ENCODE measurements at places on chromosomes 2 and 18.

- DNase-seq: no peak
Observed at GRCh38 chr2:145304501-145304900, 784.6 kb upstream of the ZEB2 start.

- DNase-seq: no peak
Observed at GRCh38 chr2:123609077-123609476, 416.0 kb upstream of the CNTNAP5 start.

DNA sequence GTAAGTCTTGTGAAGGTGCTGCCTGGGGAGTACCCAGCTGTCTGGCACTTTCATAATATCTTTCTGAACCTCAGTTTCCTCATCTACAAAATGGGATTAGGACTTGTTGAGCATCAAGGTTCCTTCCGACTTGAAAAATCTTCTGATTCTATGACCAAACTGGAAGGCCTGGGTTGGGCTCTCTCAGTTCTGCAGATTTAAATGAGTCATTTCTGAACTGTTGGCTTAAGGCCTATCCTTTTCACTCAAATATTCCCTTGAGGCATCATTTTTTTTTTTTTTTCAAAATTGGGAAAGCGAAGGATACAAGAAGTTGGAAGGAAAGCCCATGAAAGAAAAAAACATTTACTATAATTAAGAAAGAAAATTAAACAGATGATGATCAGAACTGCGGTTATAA, 40.8 kb upstream of the CYP1B1 start:
- no peak for DNase-seq

- DNase-seq: no peak
Observed at GRCh38 chr2:26174691-26175465, 2.0 kb downstream of the GAREM2 start.

- no peak for DNase-seq
Observed at GRCh38 chr2:62362561-62362960, 143.4 kb downstream of the TMEM17 start.

DNA sequence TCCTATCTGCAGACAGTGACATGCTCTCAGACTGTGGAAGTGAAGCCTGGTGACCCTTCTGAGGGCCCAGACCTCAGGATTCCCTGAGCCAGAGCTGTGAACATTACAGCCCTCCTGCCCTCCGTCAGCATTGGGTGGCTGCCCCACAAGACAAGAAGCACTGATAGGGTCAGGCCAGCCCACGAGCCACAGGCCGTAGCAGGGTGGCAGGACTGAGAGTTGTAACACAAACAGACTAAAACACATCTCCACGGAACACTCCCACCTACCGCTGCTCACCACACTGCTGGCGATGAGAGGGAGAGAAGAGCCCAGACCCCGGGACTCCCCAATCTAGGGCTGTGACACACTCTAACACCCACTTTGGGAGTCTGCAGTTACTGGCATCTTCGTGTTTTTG, 264.8 kb upstream of the FSIP2 start:
- no peak for DNase-seq

GRCh38 chr2:11767779-11768178, 21.3 kb downstream of the LPIN1 start:
- DNase-seq: no peak

GRCh38 chr2:156955701-156956100, 301.8 kb upstream of the GALNT5 start:
- DNase-seq: no peak

DNA sequence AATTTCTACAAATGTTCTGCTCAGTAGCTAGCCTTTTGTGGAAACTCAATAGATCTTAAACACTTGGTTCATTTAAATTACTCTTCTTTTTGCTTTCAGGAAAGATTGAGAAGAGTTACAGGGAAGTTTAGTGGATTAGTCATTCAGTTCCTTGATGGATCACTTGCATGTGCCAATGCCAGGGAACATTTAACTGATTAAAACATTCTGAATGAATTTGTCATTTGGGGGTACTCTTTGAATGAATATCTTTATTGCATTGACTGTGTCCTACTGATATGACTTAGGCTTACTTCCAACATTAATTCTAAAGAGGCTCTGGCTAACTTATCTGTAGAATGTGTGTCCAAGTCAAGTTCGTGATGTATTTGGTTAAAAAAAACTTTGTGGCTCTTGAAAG, 199.8 kb downstream of the PLCL1 start:
- no peak for DNase-seq

DNA sequence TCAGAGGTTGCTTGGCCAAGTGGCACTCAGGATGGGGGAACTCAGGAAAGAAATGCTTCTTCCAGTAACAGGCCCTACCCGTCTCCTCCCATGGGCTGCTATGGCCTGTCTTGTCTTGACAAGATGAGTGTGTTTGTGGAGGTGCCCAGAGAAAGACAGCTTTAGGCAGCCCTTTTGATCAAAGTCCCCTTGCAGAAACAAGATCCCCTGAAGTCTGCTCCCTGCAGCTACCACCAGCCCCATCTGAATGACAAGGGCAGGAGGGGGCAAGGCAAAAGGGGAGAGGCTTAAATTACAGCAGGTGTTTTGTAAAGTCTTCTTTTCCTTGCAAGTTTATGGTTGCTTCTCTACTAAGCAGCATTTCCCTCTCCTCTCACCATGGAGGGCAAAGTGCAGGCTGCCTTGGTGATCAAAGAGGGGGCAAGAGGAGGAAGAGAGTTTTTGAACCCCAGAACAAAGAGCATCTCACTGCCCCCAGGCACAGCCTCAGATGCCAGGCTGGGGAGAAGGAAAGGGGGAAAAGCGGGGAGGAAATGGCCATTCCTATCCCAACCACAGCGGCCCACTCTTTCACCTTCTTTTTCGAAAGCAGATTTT, 6.7 kb downstream of the EVA1A start:
- no peak for DNase-seq

DNA sequence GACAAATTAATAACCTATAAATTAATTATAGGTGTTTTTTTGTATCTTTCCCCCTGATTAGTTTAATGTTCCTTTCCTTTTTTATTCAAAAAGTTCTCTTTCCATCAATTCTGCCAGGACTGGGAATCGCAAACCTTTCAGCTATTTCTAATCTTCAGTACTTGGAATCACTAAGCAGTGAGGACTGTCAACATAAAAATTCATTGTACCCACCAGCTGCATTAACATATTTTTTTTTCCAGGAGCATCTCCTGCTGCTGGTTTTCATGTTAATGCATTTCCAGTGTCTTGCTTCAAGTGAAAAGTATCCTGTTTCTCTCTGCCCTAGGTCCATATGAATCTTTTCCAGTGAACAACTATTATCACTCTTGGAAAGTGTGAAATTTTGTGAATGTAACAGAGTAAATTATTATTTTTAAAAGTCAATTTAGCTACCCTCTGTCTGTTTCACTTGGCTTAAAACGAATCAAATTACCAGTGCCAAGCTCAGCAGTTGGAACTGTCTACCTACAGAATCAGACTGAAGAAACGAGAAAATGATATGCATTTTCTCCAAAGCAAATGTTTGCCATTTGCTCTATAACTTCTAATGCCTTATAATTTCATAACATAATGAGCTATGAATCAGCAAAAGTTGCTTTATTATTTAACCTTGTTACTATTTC, 804.4 kb downstream of the EPHA4 start:
- DNase-seq: no peak

GRCh38 chr2:60262178-60262577, 291.3 kb downstream of the BCL11A start:
- no peak for DNase-seq
